ENCODE measurements at places on chromosomes 1 and 21.

DNA sequence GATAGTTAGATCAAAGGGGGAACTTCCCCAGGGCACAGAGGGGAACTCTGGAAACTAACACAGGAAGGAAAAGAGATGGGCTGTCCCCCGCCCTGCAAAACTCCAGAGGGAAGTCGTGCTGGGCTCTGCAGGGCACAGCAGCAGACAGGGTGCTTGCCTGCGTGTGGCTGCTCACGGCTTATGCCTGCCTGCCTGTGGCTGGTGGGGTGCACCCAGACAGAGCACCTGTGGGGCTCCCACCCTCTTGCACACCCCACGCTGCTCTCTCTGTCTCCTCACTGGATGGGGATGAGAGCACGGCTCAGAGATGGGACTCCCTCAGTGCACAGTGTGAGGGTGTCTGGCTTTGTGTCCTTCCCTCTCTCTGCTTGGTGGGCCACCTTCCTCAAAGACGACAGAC lies 13.5 kb upstream of the ETV3L start:
- DNase-seq: no peak

GRCh38 chr21:43925096-43925481 lies 60.1 kb downstream of the AGPAT3 start:
- DNase-seq: peak; percentile 62

DNA sequence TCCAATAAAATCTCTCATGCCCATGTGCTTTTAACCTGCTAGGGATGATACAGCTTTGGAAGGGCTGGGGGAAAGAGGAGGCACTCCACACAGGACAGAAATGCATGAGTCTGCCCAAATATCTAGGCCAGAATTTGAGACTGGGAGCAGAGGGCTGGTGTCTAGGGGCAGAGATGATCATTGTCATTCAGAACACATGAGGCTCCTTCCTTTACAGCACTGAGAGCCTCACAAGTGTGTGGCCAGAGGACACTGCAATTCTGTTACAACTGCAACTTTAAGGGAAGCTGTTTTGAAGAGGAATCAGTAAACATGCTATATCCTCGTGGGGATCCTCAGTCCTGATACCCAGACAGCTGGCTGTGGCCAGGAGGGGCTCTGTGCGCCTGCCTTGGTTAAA lies 541.3 kb downstream of the OMA1 start:
- no peak for DNase-seq

GRCh38 chr1:234018816-234019215 lies 114.3 kb downstream of the SLC35F3 start:
- DNase-seq: no peak

GRCh38 chr1:92201973-92202372 lies 15.7 kb upstream of the C1orf146 start:
- no peak for DNase-seq

DNA sequence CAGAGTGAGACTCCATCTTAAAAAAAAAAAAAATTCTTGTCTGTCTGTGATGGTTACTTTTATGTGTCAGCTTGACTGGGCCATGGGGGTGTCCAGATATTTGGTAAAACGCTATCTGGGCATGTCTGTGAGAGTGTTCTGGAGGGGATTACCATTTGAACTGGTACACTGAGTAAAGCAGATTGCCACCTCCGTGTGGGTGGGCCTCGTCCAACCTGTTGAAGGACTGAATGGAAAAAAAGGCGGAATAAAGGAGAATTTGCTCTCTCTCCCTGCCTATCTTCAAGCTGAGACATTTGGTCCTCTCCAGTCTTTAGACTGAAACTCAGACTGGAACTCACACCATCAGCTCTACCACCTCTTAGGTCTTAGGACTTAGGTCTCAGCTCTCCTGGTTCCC lies 82.8 kb downstream of the MIS18A start:
- DNase-seq: no peak

DNA sequence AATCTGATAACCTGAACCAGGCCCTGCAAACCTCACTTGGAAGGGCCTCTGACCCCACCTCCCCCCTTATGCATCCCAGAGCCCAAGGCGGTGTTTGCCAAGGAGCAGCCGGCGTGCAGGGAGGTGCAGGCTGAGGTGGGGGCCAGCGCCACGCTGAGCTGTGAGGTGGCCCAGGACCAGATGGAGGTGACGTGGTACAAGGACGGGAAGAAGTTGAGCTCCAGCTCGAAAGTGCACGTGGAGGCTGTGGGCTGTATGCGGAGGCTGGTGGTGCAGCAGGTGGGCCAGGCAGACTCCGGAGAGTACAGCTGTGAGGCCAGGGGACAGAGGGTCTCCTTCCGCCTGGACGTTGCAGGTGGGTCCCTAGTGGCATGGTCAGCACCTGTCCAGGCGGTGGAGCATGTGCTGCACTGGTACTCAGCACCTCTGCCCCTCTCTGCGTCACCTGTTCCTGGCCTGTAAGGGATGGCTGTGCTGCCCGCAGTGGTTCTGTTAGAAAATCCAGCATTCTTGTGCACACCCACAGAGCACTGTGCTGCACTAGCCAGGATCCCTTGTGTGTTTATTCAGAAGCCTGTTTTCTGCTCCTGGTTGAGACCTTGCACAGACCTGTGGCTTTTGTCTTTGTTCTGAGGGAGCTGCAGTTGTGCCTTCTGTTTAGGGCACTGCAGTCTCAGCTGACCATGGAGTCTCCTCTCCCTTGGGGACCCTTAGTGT lies 11.6 kb downstream of the OBSCN start:
- no peak for DNase-seq

DNA sequence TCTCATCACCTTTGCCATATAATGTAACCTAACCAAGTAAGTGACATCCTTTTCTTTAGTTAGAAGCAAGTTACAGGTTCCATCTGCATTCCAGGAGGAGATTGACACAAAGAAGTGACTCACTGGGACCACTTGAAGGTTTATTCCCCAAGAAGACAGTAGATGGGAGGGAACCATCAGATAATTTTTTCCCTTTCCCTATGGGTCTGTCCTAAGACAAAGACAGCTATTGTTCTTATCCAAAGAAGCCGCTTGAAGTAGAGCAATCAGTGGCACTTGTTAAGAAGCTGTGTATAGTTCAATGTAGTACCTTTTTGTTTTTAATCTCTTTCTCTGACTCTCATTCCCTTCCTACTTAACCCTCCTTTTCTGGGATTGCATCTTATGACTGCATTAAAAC lies 139.9 kb upstream of the B3GALT2 start:
- no peak for DNase-seq

DNA sequence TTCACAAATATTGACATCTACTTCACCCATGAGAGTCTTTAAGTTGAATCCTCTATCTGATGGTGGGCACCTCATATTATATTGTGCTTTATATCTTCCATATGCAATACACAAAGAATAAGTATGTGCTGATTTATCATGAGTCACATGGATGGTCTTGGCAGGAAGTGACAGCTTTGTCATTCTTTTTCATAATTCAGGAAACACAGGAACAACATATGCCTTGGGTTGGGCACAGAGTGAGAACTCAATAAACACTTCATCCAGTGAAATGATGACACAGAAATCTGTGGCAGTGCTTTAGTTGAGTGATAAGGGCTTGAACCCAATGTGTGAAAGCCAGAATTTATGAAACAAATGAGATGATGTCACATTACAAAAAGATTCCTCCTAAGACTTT lies 41.2 kb downstream of the GADD45A start:
- no peak for DNase-seq

DNA sequence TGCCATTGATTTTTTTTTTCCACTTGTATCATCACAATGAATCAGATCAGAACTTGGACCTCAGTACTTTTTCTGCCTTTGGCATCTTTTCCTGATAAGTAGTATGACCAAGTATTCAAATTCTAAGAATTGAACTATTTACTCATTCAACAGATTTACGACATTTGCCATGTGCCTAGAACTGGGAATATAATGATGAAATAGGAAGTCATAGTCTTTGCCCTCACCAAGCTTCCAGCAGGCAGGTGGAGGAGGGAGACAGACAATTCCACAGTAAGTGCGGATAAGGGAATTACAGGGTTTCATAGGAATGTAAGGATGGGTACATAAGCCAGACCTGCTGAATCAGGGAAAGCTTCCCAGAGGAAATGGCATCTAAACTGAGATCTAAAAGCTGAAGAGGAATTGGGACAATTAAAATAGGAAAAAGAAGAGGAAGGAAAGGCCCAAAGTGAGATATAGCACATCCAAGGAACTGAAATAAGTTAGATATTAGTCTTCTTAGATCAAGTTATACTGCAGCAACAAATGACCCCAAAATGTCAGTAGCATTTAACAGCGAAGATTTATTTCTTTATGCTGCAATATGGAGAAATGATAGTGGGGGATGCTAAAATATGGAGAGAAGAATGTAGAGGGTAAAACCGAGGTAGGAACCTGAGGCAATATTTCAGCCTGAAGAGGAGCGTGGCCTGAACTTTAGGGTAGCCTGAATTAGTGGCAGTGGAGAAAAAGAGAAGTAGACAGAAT lies 5.3 kb upstream of the DDX59 start:
- no peak for DNase-seq

DNA sequence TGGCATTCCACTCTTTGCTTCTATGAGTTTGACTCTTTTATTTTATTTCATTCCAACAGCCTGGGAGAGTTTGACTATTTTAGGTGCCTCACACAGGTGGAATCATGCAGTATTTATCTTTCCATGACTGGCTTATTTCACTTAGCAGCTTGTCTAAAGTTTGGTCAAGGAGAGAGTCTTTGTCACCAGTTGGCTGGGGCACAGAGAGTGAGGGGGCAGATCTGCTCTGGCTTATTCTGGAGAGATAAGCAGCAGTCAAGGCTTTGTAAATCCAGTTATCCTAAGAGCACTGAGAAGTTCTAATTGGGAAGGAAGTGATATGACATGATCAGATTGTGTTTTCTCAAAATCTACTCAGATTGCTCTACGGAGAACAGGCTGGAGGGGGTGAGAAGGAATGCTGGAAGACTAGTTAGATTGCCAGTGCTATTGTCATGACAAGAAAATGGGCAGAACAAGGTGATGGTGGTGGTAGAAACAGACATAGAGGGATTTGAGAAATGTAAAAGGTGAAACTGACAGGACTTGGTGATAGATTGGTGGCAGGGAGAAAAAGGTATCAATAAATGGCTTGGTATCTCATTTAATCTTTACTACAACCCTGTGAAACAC lies 12.1 kb upstream of the CTTNBP2NL start:
- DNase-seq: no peak

DNA sequence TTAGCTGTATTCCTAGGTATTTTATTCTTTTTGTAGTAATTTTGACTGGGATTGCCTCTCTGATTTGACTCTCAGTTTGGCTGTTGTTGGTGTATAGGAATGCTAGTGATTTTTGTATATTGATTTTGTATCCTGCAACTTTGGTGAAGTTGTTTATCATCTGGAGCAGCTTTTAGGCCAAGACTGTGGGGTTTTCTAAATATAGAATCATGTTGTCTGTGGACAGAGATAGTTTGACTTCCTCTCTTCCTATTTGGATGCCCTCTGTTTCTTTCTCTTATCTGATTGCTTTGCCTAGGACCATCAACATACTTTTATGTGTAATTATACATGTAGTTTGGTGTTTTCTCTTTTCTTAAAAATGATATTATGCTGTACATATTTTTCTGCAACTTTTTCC lies 27.2 kb downstream of the CD46 start:
- DNase-seq: no peak

DNA sequence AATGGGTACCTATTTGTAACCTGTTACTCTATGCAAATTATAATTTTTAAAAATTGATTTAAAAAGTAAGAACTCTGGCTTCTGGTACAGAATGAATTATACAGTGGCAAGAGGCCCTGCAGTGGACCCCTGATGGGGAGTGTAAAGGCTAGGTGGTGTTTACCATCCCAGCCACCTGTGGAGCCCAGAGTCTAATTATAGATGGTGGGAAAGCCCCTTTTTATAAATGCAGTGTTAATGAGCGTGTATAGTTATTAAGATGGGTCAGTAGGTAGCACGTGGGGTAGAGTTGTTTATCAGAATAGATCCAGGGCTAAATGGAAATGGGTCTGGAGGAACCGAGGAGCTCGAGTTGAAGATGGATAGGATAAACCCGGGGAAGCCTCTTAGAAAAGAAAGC lies 13.9 kb upstream of the PRELP start:
- no peak for DNase-seq
